ENCODE measurements at places on chromosomes 16 and 17.

- no peak for DNase-seq
These were observed 102.6 kb upstream of the CREBBP start for GRCh38 chr16:3983081-3983520.

- no peak for DNase-seq
These were observed 7.2 kb upstream of the EXOSC6 start for GRCh38 chr16:70258946-70259345.

GRCh38 chr16:68732042-68732680, 4.9 kb upstream of the CDH1 start:
- no peak for DNase-seq

DNA sequence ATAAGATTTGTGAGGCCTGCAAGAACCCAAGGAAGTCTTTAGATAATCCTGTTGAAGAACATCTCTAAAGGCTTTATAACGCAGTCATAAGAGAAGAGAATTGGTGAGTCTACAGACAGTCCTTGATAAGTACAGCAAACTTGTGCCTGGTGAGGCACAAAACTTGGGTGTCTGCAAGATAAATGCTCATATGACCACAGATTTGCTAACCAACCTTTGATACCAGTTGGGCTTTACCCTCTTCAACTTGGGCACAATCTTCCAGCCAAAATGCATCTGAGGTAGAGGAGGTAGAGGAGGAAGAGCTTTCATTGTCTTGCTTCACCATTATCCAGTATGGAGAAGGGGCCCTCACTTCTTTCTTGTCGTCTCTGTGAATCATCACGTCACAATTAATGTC, 16.9 kb downstream of the PDZD9 start:
- no peak for DNase-seq

GRCh38 chr16:70576431-70577255, 53.0 kb downstream of the SF3B3 start:
- DNase-seq, result no peak

DNA sequence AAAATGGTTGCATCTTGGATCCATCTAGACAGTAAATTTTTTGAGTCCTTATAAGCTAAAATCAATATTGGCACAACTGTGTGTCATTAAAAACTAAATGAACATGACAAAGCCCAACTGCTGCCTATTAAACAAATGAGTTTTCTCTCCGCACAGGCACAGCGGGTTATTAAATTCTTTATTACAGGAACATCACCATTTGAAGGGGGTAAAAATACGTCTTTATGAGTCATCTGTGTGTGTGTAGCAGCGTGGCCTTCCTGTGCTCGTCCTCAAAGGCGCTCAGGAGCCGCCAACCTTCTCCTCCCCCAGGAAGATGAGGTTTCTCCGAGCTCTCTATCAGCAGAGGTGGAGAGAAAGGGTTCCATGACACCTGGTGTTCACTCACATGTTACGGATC, 62.6 kb upstream of the SDK2 start:
- no peak for DNase-seq

DNA sequence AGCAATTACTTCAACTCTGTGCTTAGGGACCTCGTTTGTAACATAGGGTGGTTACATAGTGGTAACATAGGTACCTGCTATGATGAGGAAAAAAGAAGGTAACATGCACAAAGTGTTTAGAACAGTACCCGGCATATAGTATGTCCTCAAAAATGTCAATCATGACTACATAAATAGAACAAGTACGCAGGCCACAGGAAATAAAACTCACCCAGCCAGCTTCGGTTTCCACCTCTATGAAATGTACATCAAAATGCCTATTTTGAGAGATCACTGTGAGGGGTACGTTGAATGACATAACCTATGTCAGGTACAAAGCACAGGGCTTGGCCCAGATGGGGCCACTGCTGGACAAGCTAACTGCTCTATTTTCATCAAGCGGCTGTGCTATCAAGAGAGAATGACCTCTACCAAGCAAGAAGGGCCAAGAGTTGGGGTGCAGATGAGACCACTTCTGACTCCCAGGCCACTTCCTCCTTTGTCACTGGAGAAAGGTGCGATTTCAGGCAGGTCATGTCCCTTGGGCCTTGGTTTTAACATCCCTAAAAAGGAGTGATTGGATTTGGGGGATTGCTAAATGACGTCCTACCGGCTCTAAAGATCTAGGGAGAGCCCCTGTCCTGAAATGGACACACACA, 45.4 kb downstream of the WSB1 start:
- no peak for DNase-seq

DNA sequence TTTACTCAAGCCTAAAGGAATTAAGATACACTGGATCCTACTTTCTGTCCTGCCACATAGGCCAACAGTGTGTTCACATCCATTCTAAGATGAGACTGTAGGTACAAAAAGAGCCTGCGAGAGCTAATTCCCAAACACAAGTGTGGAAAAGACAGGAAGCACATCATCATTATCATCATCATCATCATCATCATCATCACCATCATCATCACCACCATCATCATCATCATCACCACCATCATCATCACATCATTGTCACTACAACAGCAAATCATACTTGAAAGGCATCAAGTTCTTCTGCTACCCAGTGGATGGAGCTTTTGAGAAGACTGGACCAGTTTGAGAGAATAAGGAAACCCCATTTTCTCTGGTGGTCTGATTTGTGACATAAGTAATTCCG, 268.1 kb downstream of the HS3ST3A1 start:
- DNase-seq, result no peak

GRCh38 chr16:65570261-65570660, 448.4 kb upstream of the CDH11 start:
- no peak for DNase-seq

- DNase-seq, result no peak
These were observed 323.3 kb downstream of the BCAS3 start for GRCh38 chr17:61000911-61001310.

DNA sequence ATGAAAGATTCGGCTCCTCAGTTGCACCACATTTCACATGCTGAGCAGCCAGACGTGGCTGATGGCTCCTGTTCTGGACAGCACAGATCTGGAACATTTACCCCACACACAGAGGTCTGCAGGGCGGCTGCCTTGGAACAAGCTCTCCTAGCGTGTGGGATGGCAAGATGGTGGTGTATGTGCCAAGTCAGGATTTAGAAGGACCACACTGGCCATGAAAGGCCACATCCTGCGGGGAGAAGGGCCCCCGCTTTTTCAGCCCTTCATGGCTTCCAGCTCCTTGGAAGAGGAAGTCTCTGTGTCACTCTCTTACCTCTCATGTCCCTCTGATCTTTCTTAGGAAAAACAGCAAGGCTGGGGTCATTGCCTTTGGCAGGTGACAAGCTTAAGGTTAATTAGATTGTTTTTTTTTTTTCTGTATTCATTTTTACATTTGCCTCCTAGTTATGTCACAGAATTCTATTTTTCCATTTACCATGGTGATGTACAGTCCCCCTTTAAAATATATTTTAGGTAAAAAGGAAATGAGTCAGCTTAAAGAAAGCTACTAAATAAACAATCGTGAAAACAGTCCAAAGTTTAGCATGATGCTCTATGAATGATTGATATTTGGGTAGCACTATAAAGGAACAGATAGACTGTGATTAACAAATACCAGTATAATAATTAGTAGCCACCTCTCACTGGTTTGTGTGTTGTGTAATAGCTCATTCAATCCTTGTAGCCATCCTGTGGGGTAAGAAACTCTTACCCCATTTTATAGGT, 396.6 kb downstream of the CPPED1 start:
- DNase-seq, result no peak

DNA sequence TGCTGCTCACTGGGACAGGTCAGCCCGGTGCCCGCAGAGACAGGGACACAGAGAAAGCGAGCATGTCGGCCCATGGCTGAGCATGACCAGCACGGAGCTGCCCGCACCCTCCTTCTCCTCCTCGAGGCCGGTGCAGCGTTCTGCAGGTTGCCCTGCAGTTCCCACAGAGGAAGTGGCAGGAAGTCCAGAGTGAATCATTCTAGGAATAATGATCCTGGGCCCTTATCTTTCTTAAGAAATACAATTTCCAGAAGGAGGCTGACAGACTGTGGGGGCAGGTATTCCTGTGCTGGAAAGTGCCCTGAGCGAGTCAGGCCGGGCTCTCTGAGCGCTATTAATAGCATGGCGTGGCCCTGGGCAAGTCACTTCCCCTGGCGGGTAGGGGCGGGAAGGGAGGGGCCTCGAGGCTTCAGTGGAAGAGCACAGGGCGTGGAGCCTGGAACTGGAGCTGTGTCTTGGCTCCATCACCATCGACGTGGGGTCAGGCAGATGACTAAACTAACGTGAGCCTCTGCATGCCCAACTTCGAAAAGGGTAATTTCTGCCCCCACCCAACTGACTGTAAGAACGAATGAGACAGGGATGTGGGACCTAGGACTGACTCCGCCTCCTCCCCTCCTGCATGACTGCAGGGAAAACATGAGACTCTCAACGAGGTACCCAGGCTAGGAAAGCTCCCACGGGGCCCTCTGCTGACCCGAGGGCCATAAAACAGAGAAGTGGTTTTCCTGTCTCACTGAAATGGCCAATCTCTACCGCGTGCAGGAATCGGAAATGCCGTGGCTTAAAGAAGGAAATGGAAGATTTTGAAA, 9.8 kb downstream of the TMEM204 start:
- no peak for DNase-seq

DNA sequence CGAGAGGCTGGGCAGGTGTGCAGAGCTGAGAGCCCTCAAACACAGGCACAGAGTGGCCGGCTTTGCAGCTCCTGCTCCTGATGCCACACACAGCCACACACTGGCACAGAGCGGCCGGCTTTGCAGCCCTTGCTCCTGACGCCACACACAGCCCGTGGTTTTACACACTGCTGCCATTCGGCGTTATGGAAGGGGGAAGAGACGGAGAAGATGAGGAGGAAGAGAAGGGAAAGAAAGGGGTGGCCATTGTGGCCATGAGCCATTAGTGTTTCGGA, 26.8 kb downstream of the WSCD1 start:
- DNase-seq, result no peak

DNA sequence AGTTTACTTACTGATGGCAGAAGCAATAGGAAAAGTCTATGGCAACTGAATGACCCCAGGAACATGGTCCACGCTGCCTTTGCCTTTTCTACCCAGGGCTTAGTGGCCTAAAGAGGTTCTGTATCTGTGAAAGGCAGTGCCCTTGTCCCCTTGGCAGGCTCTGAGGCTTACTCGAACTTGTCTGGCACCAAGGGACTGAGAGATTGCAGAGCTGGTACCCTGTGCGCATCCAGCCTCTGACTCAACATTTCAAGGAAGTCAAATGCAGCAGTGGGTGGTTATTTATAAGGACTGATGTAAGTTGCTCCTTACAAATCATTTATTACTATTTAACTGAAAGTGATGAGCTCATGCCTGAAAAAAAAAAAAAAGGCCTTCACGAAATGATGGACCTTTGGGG, 299.9 kb upstream of the MYOCD start:
- DNase-seq, result no peak

DNA sequence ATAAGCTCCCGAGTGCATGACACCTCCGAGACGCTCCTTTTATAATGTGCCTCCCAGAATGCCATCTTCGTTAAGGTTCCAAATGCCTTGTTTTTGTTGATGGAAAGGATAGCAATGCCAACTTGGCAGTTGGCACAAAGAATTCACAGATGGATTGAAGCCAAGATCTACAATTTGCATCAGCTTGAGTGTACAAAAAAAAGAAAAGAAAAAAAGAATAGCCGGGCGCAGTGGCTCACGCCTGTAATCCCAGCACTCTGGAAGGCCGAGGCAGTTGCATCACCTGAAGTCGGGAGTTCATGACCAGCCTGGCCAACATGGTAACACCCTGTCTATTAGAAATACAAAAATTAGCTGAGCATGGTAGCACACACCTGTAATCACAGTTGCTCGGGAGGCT, 7.6 kb downstream of the TBC1D16 start:
- DNase-seq, result no peak

- no peak for DNase-seq
These were observed 8.9 kb downstream of the FBXO47 start for GRCh38 chr17:38958326-38958725.

DNA sequence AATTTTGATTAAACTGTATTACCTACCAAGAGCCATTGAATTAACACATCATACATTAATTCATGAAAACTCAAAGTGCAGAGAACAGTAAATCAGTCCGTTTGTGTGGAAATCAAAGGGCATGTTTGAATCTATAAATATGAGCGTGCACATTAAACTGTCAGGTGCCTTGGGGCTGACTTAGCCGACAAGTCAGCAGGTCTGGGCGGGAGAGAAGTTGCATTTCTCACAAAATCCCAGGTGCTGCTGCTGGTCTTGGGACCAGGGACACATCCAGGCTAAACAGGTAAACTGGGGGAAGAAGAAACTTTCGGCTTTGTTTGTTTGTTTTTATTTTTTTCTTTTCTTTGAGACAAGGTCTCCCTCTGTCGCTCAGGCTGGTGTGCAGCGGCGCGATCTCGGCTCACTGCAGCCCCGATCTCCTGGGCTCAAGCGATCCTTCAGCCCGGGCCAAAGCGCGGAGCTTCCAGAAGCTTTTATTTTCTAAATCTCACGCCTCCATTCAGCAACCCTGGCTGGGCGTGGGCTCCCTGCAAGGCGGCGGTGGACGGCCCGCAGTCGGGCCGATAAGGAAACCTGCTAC, 213.9 kb downstream of the MRTFB start:
- no peak for DNase-seq

DNA sequence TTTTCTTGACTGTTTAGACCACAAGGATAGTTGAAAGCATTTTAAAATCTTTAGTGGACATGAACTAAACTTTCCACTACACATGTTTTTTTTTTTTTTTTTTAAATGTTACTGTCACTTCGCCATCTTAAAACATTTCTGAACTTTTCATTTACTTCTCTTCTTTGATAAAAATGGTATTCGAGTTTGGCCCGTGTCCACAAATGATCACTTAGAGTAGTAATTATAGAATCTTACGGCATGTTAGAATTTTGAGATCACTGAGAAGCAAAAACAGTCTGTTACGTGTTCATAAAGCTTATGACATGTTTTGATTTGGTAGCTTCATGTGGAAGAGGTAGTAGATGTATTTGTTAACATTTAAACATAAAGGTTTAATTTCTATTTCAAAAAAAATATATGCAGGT, 1.1 kb downstream of the NSRP1 start:
- DNase-seq, result no peak

GRCh38 chr16:87436225-87437172, 44.4 kb downstream of the MAP1LC3B start:
- no peak for DNase-seq

DNA sequence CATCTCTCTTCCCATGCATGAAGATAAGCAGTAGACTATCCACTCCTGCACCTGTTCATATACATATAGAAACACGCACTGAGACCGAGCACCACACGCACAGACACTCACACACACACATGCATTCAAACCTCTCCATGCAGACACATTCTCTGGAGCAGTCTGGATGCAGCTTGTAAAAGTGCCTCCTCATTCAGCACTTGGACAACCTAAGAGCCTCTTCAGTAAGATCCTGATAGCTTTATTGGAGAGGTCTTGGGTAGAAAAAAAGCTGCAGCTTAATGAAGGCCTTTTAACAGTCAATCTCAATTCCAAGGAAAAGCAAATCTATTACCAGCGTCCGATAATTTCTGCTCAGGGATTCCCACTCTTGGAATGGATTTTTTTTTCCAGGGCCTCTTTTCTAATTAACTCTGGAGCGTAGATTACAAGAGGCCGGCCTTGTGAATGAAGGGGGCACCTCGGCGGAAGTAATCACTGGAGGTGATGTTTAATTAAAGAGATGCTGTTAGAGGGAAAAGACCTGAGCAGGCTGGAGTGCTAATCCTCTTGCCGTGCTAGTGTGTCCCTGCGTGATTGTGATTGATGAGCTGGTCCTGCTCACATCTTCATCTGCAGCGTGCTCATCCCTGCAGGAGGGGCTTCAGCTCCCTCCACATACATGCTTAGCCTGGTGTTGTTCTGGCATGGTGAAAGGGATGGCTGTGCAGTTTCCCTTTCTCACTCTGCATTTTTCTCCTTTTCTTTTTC, 155.1 kb downstream of the RBFOX1 start:
- no peak for DNase-seq

- DNase-seq, result no peak
These were observed 5.5 kb upstream of the MXRA7 start for GRCh38 chr17:76716146-76716838.
